ENCODE measurements at places on chromosomes 7 and 10.

DNA sequence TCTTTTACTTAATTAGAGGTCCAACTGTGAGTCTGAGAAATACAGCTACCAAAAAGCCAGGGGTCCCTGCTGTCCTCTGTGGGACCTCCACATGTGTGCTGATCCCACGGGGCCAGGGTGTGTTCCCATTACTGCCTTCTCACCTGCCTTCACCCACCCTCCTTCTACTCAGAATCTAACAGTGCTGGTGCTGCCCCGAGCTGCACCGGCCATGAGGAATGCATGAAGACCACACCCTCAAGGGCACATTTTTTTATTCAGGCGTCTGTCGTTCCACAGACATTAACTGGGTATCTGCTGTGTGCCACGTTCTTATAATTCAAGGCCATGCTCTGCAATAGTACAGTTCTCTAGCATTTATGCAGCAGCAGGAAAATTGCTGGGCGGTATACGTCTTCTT lies 188.5 kb upstream of the PFKP start:
- H3K27ac ChIP-seq: no peak overlapping the region
- H3K4me3 ChIP-seq: no peak overlapping the region
- no peaks in the 10 kb centered on the region for H3K36me3 ChIP-seq
- no peak for DNase-seq
- no peaks in the 10 kb centered on the region for H3K4me1 ChIP-seq
- no peaks in the 10 kb centered on the region for H3K27me3 ChIP-seq

- no peak for DNase-seq
- no peaks in the 10 kb centered on the region for H3K27me3 ChIP-seq
- H3K27ac ChIP-seq: no peak overlapping the region
These were observed 6.0 kb downstream of the CCDC186 start for GRCh38 chr10:114167985-114168384.

DNA sequence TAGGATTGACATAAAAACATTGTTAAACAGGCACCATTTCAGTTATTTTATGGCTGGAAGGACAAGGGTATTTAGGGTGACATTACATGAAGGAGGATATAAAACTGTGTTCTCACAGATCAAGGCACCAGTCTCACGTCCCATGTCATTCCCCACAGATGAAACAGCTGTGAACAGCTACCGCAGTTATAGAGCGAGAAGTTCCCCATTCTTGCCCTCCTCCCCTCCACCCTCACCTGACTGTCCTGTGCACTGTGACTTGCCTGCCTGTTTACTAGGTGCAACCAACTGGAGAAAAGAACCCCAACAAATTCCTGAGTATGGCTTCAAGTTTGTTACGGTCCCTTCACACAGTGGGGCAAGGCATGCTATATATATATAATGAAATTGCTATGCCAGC lies 141.6 kb downstream of the SND1 start:
- H3K27ac ChIP-seq: no peak overlapping the region
- H3K27me3 ChIP-seq: no peaks in the 10 kb centered on the region
- no peak overlapping the region for H3K4me3 ChIP-seq
- DNase-seq: no peak

DNA sequence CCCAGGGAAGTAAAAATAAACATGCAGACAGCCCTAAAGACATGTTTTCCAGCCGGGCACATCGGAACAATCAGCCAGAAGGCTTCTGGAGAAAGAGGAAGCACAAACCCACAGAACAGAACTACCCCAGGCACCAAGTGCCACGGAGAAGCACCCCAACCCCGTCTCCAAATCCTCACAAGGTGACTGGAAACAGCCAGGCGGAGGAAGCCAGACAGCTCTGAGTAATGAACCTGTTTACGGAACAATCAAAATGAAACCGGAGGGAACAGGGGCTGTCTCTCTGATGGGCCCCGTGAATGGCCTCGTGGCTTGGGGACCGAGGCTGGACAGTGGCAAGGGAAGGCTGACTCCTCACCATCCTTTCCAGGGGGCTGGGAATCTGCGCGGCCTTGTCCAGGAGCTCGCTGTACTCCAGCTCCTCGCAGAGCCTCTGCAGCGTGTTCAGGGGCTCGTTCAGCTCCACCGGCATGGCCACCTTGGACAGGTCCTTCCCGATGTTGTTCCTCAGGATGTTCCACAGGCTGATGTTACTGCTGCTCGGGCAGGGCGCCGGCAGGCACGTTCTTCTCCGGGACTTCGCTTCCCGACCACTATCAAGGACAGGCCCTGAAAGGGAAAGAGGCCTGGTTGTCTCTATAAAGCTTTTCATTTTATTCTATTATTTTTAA lies 77.0 kb upstream of the GSDME start:
- H3K27me3 ChIP-seq: no peaks in the 10 kb centered on the region
- DNase-seq: peak; percentile 35
- H3K4me1 ChIP-seq: peaks cover 7% of the 10 kb centered on the region
- no peaks in the 10 kb centered on the region for H3K36me3 ChIP-seq

- H3K27me3 ChIP-seq: no peaks in the 10 kb centered on the region
- DNase-seq: no peak
- H3K4me1 ChIP-seq: no peaks in the 10 kb centered on the region
These were observed 451.6 kb downstream of the TYW1 start for GRCh38 chr7:67448271-67448670.

GRCh38 chr7:47183862-47184590 lies 397.9 kb downstream of the TNS3 start:
- H3K4me3 ChIP-seq: no peak overlapping the region
- H3K36me3 ChIP-seq: no peaks in the 10 kb centered on the region
- H3K4me1 ChIP-seq: peaks cover 61% of the 10 kb centered on the region
- DNase-seq: no peak
- H3K27ac ChIP-seq: peak overlapping the region; percentile 30

- no peak overlapping the region for H3K4me3 ChIP-seq
- DNase-seq: no peak
- H3K36me3 ChIP-seq: no peaks in the 10 kb centered on the region
- no peaks in the 10 kb centered on the region for H3K27me3 ChIP-seq
- no peak overlapping the region for H3K27ac ChIP-seq
These were observed 56.5 kb upstream of the AGMO start for GRCh38 chr7:15618275-15618674.

GRCh38 chr10:122374859-122375678 lies 561 bp downstream of the PLEKHA1 start:
- peak overlapping the region; percentile 94 for H3K27ac ChIP-seq
- no peaks in the 10 kb centered on the region for H3K36me3 ChIP-seq
- peak; percentile 80 for DNase-seq
- peaks cover 42% of the 10 kb centered on the region for H3K4me1 ChIP-seq

DNA sequence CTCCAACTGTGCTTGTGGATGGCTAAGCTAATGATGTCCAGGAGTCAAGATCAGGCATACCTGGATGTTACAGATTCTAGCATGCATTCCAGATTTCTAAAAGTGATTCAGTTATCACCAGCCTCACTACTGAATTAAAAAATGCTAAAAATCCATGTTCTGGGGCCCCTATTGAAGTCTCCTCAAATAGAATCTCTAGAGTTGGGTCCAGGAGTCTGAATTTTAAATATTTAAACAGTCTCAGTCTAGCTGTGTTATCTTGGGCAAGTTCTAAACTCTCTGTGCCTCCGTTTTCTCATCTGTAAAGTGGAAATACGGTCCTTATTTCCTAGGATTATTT lies 5.0 kb downstream of the ARID5B start:
- H3K4me3 ChIP-seq: no peak overlapping the region
- H3K4me1 ChIP-seq: peaks cover 43% of the 10 kb centered on the region
- H3K36me3 ChIP-seq: no peaks in the 10 kb centered on the region
- H3K27ac ChIP-seq: peak overlapping the region; percentile 98

- no peak overlapping the region for H3K4me3 ChIP-seq
- H3K4me1 ChIP-seq: peaks cover 43% of the 10 kb centered on the region
- no peaks in the 10 kb centered on the region for H3K27me3 ChIP-seq
- no peaks in the 10 kb centered on the region for H3K36me3 ChIP-seq
These were observed 4.6 kb downstream of the PALD1 start for GRCh38 chr10:70482982-70483760.

DNA sequence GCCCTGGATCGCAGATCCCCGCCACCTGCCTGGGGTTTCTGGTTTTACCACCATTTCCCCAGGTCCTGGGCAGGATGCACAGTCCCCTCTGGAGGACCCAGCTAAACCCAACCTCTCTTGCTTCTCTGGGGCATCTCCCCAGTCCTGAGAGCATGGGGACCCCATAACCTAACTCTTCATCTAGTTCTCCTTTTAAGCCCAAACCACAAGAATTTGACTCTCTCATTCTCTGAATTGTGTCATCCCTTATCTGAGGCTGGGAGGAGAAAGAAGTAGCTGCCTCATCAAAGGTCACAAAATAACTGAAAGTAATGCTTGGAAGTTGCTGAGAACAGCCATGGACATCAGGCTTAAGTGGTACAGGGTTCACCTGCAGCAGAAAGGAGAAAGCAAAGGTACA lies 159.9 kb downstream of the FGFR2 start:
- peak; percentile 15 for DNase-seq
- no peak overlapping the region for H3K4me3 ChIP-seq
- H3K36me3 ChIP-seq: no peaks in the 10 kb centered on the region
- H3K27me3 ChIP-seq: no peaks in the 10 kb centered on the region

DNA sequence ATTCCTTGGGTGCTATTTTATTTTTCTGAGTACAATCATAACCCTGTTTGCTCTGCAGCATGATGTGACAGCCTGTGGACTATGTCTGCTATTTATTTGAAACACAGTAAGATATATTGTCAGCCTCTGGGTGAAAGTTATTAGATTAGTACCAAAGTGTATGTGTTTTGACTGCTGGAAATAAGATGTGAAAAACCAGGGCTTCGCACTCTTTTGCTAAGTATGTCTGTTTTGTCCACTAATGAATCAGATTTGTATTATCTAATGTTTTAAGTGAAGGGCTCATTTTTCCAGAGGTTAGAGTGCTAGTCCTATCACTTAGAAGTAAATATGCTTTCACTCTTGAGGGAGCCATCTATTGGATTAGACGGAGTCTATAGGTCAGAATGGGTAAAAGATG lies 569.8 kb upstream of the FZD8 start:
- DNase-seq: no peak
- no peaks in the 10 kb centered on the region for H3K36me3 ChIP-seq
- H3K27ac ChIP-seq: no peak overlapping the region
- no peaks in the 10 kb centered on the region for H3K4me1 ChIP-seq

GRCh38 chr7:4269086-4269485 lies 413.0 kb upstream of the FOXK1 start:
- H3K4me3 ChIP-seq: no peak overlapping the region
- DNase-seq: no peak
- no peaks in the 10 kb centered on the region for H3K4me1 ChIP-seq
- peaks cover 5% of the 10 kb centered on the region for H3K36me3 ChIP-seq

- no peaks in the 10 kb centered on the region for H3K4me1 ChIP-seq
- DNase-seq: no peak
- no peak overlapping the region for H3K4me3 ChIP-seq
- no peak overlapping the region for H3K27ac ChIP-seq
These were observed 128.6 kb upstream of the PTPRZ1 start for GRCh38 chr7:121744319-121744718.

- H3K27ac ChIP-seq: no peak overlapping the region
- no peaks in the 10 kb centered on the region for H3K36me3 ChIP-seq
- H3K27me3 ChIP-seq: no peaks in the 10 kb centered on the region
- DNase-seq: no peak
- H3K4me1 ChIP-seq: peaks cover 10% of the 10 kb centered on the region
These were observed 11.7 kb downstream of the RPA3 start for GRCh38 chr7:7706556-7707172.

DNA sequence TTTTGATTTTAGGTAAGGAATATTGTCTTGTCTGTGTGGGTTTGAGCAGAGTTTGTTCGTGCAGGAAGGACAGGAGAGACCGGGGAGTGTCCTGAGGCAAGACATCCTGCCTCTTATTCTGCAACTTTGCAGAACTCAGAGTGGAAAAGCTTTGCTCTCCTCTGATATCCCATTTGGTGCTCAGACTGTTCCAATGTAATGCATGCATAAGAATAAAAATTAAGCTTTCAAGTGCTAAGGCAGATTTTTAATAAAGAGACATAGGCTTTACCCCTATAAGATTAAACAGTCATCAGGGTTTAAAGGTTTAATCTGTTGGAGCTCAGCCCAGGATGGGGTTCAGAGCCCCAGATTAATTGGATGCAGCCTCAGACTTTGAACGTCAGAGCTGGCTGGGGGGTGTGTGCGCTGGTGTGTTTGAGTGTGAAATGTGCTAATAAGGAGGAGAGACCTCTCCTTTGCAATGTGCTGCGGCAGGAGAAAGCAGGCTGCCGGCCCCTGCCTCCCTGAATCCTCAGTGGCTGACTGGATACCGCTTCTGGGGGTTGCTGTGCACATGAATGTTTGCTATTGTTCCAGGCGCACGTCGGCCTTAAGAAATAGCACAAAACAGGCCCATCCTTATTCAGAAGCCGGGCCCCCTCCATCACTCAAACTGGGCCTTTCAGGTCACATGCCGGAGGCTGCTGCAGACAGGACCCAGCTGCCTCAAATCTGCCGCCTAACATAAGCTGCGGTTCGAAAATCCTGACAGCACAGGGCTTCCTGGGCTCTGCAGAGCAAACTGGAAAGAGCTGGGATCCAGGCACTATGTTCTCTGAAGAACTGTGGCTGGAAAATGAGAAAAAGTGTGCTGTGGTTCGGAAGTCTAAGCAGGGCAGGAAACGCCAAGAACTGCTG lies 84.1 kb upstream of the PRR15 start:
- H3K4me1 ChIP-seq: no peaks in the 10 kb centered on the region
- no peak overlapping the region for H3K4me3 ChIP-seq
- no peaks in the 10 kb centered on the region for H3K36me3 ChIP-seq
- DNase-seq: no peak

DNA sequence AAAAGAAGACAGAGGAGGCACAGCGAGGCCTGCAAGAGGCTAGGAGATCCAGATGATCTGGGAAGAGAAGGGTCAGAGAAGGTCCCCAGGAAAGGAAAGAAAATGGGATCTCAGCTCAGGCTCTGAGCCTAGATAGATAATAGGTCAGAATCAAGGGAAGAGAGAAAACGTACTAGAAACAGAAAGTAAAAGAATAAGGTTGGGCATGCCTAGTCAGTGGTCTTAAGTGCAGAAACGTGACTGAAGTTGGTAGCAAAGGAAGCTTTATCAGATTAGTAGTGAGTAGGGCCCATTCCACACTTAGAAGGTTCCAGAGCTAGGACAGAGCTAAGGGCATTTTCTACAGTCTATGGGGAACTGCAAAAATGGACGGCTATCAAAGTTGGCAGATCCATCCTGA lies 84.8 kb upstream of the ASAH2 start:
- H3K4me1 ChIP-seq: no peaks in the 10 kb centered on the region
- H3K27me3 ChIP-seq: no peaks in the 10 kb centered on the region
- H3K36me3 ChIP-seq: peaks cover 5% of the 10 kb centered on the region
- H3K4me3 ChIP-seq: no peak overlapping the region
- no peak for DNase-seq
- no peak overlapping the region for H3K27ac ChIP-seq

DNA sequence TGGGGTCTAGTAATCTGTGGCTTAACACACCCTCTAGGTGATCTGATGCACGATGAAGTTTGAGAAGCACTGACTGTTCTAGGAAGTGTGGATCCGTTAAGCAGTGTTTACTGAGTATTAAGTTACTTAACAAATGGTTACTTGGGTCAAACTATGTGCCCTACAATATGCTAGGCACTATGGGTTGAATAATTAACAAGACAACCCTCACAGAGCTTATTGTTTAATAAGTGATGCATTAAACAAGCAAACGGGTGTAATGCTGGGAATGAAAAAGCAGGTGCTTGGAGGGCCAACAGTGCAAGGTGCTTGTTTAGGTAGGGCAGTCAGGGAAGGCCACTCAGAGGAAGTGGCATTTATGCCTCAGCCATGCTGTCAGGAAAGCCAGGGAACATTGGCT lies 378.0 kb upstream of the PODXL start:
- H3K4me3 ChIP-seq: no peak overlapping the region
- no peaks in the 10 kb centered on the region for H3K4me1 ChIP-seq
- H3K27me3 ChIP-seq: peaks cover 13% of the 10 kb centered on the region
- no peak overlapping the region for H3K27ac ChIP-seq
- DNase-seq: no peak
- H3K36me3 ChIP-seq: no peaks in the 10 kb centered on the region

GRCh38 chr10:62297857-62298256 lies 29.2 kb upstream of the RTKN2 start:
- no peak for DNase-seq
- H3K27me3 ChIP-seq: no peaks in the 10 kb centered on the region
- H3K4me3 ChIP-seq: no peak overlapping the region
